ENCODE measurements at places on chromosomes 13 and 19. TPM values are rescaled to one million over a fixed set of nuclear protein-coding genes. Genes with fewer than 3 reads are reported as not detected.
A peak's percentile ranks its signal among the peaks of the same experiment; 100 is the strongest.

The ZNF69 gene
- 28.1 TPM for total RNA-seq

- no peak overlapping the region for H3K4me3 ChIP-seq
- no peak for DNase-seq
Observed at GRCh38 chr19:51735759-51736449, 12.1 kb upstream of the HAS1 start.

GRCh38 chr13:105121221-105121620 lies 1414.2 kb downstream of the EFNB2 start:
- no peak for DNase-seq
- H3K27ac ChIP-seq: no peak overlapping the region
- H3K36me3 ChIP-seq: no peaks in the 10 kb centered on the region
- H3K27me3 ChIP-seq: no peaks in the 10 kb centered on the region
- H3K4me3 ChIP-seq: no peak overlapping the region

GRCh38 chr19:35755550-35756376 lies 1.1 kb downstream of the HSPB6 start:
- no peaks in the 10 kb centered on the region for H3K27me3 ChIP-seq
- peak overlapping the region; percentile 79 for H3K27ac ChIP-seq
- DNase-seq: peak; percentile 38
- H3K36me3 ChIP-seq: peaks cover 17% of the 10 kb centered on the region

- no peak overlapping the region for H3K4me3 ChIP-seq
- no peak overlapping the region for H3K27ac ChIP-seq
- H3K36me3 ChIP-seq: no peaks in the 10 kb centered on the region
- no peaks in the 10 kb centered on the region for H3K27me3 ChIP-seq
- no peak for DNase-seq
Observed at GRCh38 chr13:98835156-98835555, 82.7 kb upstream of the SLC15A1 start.
